SK-N-SH (cell line): ENCODE measurements at places on chromosomes 4 and X. TPM values are rescaled to one million over a fixed set of nuclear protein-coding genes. Genes with fewer than 3 reads are reported as not detected.

DNA sequence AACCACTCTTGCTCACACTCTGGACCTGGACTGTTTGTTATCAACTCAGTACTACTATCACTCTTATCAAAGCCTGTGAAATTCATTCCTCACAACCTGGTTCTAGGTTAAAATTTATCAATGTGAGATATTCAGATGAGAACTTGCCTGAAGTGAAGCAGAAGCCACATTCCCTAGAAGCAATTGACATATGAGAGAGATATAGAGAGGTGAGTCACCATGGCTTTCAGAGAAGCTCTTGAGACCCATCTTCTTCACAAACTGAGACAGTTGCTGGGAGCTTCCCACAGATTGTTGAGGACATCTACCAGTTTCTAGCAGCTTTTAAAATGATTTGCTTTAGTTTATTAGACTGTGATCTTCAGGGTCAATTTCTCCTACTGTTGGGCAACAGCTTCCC lies 316.9 kb upstream of the TET2 start:
- DNase-seq: no peak

DNA sequence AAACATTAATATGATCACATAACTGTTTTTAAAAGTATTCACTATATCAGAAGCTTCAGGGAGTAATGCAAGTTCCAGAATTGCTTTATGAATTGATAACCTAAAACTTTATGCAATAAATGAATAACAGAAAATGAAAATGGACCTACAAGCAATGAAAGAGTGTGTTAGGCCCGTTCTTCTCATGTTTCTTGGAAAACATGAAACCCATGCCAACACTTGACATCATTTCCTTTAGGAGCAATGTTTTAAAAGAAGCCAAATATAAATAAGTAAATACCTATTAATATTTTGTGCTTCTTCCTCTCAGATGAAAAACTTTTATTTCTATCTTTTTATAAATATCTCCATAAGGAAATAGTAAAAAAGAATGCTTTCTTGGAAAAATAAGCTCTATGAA lies 123.0 kb upstream of the GALNT7 start:
- DNase-seq: no peak

DNA sequence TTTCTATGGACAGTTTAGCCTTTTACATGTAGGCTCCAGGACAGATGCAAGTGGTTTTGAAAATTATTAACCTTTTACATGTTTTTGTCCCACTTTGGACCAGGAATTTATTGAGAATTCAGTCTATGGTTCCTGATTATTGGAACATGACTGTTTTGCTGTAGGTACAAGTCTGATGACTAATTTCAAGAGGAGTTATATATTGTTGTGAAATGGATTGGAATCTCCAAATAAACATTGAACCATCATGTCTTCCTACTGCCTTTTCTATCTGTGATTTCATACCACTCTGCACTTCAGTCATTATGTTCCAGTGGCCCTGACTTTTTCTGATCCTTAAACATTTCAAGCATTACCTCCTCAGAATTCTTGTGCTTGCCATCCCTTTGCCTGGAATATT lies 35.9 kb downstream of the TBC1D19 start:
- DNase-seq: no peak

GRCh38 chr4:75232546-75232945 lies 281.7 kb downstream of the RCHY1 start:
- no peak for DNase-seq

ASMT gene
- 0.26 TPM in 1 of 2 replicates, not detected in the other for polyA plus RNA-seq
